Stimulated activated CD8-positive, alpha-beta memory T cell treated with anti-CD3 and anti-CD28 coated beads, Interleukin-7, amount 100 ng/mL, for 1 hour (primary cell): ENCODE measurements at places on chromosomes 16 and 17.

- DNase-seq, result no peak
Measured at GRCh38 chr16:49914657-49915056, 58.7 kb upstream of the ZNF423 start.

DNA sequence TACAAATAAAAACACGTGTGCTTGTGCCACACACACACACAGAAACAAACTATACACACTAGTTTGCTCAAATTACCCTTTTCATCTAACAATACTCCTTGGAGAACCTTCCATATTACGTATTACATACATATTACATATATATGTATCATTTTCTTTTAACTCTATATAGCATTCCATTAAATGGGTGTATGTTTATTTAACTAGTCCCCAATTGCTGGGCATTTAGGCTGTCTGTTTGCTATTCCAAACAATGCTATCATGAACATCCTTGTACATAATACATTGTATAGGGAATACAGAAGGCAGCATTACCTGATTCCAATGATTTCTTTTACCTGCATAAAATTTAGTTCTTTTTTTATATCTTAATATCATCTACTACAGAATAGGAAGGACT, 73.1 kb downstream of the SKAP1 start:
- no peak for DNase-seq

DNA sequence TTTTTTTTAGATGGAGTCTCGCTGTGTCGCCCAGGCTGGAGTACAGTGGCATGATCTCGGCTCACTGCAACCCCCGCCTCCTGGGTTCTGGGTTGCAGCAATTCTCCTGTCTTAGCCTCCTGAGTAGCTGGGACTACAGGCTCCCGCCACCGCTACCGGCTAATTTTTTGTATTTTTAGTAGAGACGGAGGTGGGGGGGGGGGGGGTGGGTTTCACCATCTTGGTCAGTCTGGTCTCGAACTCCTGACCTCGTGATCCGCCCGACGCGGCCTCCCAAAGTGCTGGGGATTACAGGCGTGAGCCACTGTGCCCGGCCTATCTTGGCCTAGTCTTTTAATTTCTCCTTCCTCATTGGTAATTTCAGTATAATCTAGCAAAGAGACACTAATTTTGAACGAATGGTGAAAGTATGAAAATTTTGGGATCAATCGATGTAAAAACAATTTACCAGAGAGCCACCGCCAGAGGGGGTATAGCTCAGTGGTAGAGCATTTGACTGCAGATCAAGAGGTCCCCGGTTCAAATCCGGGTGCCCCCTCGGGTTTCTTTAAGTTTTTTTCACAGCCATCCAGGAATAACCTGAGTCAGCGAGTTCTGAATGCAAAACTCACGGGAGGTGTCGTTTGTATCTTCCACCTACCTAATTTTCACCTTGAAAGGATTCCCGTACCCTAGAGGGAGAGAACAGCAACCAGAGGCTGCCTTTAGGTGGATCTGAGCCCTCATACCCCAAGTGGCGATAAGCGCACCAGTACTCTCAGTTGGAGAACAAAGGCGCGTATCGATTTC, 2.5 kb upstream of the LASP1 start:
- peak; percentile 29 for DNase-seq

- DNase-seq, result no peak
Measured at GRCh38 chr17:2237950-2238349, 65.6 kb downstream of the SMG6 start.

- no peak for DNase-seq
Measured at GRCh38 chr16:77213542-77214106, 14.4 kb downstream of the SYCE1L start.

GRCh38 chr16:76176153-76176552, 101.0 kb upstream of the CNTNAP4 start:
- no peak for DNase-seq
